ENCODE measurements at places on chromosomes 5 and 9.

DNA sequence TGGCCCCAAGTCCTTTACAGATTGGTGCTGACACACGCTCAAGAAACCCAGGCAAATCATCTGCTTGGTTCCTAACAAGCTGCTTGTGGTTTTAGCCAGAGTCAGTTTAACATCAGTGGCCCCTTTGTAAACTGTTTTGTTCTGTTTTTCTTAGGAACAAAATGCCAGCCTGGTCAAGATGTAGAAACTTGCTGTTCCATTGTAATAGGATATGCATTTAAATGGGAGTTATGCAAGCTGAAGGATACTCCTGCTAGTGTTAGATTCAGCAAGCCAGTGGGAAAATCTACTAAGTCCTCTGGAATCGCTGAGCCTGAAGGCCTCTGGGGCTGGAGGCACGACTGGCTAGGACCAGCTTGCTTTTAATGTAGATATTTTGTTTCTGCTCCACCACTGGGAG, 391.1 kb downstream of the TLE4 start:
- no peak for DNase-seq

GRCh38 chr5:10866913-10867312, 105.9 kb upstream of the DAP start:
- no peak for DNase-seq

DNA sequence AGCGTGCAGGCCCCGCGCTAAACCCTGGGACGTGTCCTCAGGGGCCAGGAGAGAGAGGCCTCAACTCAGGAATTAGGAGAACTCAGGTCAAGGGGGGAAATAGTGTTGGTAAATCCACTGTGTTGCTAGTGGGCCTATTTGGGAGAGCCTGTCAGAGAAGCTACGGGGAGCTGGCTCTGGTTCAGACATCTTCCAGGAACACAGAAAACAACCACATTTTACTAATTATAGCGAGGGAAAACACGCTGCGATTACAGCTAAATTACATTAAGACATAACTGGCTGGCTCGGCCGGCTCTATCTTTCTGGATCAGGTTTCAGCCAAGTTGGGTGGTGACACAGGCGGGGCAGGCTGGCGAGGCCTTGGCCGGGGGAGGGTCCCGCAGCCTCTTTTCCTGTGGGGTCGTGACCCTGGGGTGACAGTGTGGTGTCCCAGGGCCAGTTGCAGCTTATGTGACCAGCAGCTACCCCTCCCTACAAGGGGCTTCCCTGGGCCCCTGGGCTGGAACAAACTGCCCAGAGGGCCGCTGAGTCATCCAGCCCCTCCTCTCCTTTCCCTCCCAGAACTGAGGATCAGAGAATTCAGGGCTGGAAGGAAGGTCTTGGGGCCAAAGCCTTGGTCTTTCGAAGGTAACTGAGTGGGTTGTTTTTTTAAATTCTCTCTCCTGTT, 75.1 kb downstream of the FGF18 start:
- no peak for DNase-seq

DNA sequence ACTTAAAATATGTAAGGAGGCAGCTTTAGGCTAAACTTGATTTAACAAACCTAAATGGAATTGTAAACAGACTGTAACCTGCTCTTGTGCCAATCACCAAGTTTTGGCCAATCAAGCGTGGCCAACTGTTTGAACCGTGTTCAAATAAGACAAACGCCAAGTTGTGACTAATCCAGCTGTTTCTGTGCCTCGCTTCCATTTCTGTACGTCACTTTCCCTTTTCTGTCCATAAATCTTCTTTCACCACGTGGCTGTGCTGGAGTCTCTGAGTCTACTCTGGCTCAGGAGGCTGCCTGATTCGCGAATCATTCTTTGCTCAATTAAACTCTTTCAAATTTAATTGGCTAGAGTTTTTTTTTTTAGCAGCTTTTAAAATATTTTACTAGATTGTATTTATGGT, 71.3 kb downstream of the LIX1 start:
- DNase-seq = no peak

- no peak for DNase-seq
Measured at GRCh38 chr9:129100383-129101169, 10.0 kb downstream of the CRAT start.

DNA sequence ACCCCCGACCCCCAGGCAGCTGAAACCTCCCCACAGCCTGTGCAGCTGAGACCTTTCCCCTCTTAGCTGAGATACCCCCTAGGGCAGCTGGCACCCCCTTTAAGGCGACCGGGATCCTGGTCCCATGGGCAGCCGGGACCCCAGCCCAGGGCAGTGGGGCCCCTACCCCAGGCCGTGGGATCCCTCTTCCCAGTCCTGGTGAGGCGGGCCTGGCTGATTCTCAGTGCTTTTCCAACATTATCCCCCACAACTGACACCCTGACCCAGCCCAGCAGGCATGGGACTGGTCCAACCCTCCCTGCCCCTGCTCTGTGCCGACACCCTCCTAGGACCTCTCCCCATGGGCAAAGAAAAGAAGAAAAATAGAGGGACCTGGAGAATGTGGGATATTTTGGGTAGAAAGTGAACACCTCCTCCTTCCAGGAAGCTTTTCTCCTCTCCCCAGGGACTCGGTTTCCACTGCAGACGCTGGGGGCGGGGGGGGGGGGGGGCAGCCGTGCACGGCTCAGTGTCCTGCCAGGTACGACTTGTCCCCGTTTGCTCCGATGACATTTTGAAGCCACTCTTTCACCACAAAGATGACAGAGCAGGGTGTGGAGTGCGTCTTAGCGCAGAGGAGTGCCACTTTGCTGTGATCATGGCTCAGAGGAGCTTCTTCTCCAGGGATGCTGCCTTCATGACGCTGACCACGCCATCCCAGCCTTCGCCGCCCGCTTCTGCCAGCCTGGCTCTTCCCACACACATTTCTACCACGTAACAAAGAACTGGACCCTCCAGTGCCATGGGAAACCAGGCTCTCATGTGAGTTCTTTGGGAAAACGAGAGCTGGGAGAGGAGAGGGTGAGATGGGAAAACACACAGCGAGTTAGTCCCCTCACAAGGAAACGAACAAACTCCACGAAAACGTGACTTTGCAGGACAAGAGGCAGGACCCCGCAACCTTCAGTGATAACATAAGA, 47.5 kb downstream of the MRPL36 start:
- no peak for DNase-seq

- no peak for DNase-seq
Measured at GRCh38 chr5:148696187-148697036, 42.1 kb upstream of the HTR4 start.

DNA sequence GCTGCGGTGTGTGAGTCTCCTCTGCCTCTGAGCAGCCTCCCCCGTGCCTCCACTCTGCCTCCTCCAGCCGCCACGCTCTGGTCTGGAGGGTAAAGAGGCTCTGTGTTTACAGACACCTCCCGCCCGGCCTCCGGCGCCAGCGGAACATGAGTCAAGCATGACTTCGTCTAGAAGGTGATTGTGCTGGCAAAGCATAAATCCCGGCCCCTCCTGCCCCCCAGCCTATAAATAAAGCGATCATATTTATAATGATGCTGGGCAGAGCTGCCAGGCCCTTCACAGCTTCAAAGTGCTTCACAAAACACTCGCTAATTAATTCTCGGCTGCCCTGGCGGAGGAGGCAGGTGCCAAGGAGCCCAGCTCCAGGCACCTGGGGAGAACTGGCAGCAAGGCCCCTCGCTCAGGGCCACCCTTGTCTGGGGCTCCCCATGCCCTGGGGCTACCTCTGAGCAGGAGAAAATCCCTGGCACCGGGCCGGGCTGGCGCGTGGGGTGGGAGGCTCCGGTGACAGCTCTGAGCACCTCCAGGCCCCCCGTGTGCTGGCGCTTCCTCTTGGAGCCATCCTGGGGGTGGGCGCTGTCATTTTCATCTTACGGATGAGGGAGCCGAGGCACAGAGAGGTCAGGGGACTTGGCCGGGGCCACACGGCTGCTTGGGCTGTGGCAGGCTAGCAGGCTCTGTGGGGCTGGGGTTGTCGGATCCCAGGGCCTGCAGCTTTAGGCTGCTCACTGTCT, 87.8 kb downstream of the RXRA start:
- DNase-seq = no peak

DNA sequence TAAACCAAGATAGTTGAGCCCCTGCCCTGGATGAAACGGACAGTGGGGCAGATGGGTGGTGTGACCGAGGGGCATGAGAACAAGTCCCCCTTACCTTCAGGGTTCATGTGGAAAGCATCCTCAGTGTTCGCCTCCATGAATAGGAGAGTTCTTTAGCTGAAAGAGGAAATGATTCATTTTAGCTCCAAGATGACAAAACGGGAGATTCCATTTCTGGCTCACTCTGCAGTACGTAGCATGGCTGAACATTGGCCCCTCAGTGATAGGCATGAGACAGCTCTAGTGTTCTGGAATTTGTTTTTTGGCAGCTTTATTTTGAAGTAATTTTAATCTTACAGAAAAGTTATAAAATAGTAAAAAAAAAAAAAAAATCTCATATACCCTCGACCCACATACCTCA, 70.2 kb upstream of the AGXT2 start:
- no peak for DNase-seq

GRCh38 chr9:90803860-90804593, 2.4 kb downstream of the SYK start:
- DNase-seq = no peak

DNA sequence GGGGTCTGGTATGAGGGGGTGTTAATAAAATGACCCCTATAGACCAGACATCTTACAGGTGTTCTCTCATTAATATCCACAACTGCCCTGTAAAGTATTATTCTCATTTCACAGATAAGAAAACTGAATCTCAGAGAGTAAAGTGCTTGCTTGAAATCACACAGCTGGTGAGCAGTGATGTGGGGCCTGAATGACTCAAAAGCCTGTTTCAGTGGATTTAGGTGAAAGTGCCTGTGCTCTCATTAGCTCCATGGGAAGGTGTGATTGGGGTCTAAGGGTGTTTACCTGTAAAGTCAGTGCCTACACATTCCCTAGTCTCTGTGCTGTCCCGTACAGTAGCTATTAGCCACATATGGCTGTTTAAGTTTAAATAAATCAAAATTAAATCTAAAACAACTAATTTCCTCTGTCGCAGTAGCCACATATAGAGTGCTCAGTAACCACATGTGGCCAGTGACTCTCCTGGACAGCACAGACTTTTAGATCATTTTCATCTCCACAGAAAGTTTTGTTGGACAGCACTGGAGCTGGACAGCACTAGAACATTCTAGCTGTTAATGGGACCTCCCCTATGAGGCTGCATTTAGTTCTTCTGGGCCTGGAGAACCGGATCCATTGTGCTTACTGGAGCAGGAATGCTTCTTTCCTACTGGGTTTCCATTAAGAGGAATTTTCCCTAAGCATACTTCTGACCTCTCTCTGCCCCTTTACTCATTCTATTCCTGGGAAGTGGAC, 52.5 kb upstream of the SEMA6A start:
- DNase-seq = no peak

GRCh38 chr9:125886365-125886764, 139.2 kb downstream of the PBX3 start:
- no peak for DNase-seq

DNA sequence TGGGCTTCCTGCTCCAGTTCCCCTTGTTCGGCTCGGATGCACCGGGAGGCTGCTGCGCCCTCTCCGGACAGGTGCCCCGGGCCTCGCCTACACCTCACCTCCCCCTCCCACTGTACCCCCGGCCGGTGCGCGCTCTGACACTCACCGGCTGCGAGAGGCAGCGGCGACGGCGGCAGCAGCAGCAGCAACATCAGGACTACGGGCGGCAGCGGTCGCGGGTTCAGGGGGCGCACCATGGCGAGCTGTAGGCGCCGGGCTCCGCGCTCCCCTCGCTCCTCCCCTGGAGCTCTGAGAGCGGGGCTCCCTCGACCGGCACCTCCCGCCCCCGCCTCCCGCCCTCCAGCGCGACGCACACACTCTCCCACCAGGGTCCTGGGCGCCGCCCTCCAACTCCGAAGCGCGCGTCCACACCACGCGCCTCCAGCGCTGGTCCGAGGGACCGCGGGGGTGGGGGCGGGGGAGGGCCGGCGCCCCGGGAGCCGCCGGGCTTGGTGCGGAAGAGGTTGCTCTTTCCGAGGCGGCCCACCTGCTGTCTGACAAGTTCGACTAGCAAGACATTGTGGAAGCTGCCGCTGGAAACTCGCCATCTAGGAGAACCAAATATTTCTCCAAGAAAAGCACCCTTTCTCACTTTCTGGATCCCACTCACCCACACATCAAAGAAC, at the start of gene GFRA3:
TSS of gene GFRA3 (minus strand) at position 433 of the 665 bp plus-strand sequence. CDS start at position 236, 197 bp downstream.
- DNase-seq = no peak

DNA sequence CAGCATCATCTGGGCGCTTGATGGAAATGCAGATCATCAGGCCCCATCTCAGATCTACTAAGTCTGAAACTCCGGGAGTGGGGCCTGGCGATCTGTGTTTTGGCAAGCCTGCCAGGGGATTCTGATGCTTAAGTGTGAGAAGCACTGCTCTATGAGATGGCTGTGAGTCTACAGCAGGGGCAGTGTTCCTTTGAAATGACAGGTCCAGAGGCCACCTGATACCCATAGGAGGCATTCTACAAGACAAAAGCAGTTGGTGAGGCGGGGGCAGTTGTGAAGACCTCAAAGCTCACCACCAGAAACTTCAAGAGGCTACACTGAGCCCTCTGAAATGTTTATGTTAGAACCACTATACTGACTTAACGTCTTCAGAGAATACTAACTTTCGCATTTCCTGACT, 86.9 kb upstream of the SPATA31D4 start:
- DNase-seq = no peak

DNA sequence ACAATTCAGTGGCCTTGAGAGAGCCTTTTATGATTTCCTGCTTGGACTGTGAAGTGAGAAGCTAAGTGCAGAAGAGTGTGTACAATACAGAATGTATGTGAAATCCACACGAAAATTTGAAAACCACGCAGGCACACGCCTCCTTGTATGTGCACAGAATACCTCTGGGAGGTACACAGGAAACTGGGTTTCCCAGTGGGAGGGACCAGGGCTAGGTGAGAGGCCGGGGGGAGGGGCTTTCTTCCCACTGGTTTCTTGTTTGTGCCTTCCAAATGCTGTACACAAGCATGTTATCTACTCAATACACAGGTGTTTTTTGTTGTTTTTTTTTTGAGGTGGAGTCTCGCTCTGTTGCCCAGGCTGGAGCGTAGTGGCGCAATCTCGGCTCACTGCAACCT, 16.1 kb downstream of the C9orf50 start:
- no peak for DNase-seq

GRCh38 chr5:159913501-159913900, 2.8 kb upstream of the ADRA1B start:
- DNase-seq = no peak

DNA sequence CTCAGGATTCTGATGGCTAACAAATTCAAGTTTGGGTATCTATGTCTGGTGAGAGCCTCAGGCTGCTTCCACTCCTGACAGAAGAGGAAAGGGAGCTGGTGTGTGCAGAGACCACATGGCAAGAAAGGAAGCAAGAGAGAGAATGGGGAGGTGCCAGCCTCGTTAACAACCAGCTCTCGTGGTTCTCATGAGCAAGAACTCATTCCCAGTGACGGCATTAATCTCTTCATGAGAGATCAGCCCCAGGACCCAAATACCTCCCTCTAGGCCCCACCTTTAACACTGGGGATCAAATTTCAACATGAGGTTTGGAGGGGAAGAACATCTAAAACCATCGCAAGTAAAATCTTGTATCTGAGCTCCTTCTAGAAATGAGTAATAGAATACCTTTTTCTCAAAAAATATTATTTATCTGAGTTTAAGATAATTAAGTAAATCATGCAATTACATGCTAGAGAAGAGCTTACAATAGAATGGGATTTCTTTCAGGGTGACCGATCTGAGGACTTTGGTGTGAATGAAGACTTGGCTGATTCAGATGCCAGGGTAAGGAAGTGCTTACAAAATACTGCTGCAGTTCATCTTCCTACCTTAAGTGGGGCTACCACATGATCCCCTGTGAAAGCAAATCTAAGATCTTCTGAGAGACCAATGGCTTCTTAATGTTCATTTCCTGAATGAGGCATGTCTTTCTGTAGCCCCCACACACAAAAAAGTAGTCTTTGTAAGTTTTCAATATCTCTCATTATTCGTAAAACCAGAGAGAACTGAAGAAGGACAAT, 11.5 kb downstream of the ANXA1 start:
- no peak for DNase-seq

All from bone marrow (tissue), 2 donors.